Right ventricle myocardium superior (tissue), 1 donor: ENCODE measurements at places on chromosomes 3 and 15. TPM values are rescaled to one million over a fixed set of nuclear protein-coding genes. Genes with fewer than 3 reads are reported as not detected.
A peak's percentile ranks its signal among the peaks of the same experiment; 100 is the strongest.

DNA sequence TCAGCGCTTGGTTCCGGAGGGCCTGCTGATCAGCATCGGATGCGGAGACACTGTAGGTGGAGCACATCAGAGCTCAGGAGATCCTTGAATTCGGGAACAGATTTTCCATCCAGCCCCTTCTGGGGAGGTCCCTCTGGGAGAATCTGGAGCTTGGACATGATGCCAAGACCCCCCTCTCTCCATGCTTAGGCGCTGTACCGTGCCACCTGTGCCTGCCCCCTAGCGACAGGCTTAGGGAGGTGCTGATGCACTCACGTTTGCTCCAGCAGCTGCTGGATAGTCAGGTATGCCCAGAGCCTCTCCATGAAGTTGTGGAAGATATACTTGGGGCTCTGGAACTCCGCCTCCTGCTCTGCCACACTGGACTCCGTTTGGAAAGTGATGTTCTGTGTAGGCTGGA, 9.7 kb downstream of the ITIH4 start:
- no peak for DNase-seq

The MESP2 gene
- 0.13 TPM for total RNA-seq

DNA sequence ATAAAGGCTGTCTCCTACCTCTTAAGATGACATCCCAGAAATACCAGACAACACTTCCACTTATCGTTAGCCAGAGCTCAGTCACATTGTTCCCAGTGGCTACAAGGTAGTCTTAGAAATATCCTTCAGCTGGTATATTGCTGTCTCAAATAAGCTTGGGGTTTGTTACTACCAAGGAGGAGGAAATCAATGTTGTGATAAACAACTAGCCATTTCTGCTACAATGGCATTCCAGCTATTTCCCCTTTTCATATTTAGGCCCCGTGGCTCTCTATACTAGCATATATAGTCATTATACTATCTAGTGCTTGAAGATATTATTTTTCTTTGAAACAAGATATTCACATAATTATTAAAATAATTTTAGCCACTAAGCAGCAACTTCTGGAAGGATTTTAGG, 56.5 kb downstream of the VPS8 start:
- DNase-seq, result no peak

DNA sequence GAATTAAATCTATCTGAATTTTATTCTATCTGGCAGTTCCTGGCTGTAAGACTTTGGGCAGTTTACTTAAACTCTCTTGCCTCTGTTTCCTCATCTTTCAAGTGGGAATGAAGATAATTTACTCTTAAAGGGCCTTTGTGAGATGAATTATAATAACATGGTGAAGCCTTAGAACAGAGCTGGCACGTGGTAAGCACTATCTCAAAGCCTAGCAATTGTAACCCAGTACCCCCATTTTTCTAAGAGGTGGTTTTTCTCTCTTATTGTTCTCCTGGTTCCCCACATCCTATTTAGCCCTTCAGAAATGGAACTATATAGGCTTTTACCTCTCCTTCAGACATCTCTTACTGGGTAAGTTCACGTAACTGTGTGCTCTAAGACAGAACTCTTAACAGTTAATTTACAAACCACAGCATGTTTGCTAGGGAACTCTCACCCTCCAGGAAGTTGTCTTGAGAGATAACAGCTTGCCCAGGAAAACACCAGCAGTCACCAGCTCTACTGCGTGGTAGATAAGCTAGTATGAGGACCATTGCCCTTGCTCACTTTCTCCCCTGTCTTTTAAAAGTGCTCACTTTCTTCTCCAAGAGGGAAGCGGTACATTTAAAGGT, 12.3 kb upstream of the CRBN start:
- DNase-seq, result no peak

DNA sequence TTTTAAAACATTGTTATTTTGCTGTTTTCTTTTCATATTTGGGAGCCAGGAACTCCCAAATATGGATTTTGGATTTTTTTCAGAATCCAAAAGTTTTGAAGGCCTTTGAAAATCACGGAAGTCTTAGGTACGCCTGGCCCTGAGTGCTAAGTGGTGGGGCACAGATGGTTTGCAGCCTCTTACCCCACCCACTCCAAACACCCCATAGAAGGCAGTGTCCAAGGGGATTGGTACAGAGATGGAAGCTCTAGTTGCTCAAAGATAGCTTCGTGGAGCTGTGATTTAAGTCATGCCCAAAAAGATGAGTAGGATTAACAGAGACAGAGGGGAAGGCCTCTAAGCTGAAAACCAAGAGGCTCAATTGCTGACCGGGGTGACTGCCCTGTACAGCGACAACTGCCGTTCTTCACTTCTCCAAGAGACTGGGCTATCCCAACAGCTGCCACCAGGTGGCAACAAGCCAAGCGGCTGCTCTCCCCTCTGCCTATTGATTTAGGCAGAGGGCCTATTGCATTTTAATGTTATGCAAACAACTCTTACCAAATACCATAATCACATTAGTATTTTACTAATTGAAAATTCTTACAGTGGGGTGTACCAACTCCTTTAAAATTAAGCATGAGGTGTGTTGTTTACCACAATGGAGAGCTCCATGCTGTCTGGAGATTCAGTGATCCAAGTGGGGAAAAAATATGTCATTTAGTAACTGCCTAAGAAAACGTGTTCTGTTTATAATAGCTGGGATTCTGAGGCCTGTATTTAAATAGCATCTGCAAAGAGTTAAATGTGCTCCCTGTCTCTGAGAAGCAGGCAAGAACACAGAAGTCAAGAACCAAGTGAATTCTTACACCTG, 64.0 kb upstream of the C15orf61 start:
- DNase-seq, result peak; percentile 90

DNA sequence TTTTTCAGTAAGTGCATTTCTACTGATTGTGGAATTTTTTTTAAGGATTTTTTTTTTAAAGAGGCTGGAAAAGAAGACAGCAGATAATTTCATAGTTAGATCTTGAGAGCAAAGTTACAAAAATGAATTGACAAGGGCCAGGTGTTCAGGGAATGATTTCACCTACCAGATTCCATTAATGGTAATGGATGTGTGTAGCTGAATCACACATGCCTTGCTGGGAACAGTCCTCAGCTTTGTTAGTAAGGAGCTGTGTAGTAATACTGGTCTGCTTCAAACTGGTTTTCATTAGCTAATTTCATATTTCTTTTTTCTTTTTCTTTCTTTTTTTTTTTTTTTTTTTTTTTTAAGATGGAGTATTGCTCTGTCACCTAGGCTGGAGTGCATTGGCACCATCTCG, 16.0 kb downstream of the NR1D2 start:
- no peak for DNase-seq
